ENCODE measurements at places on chromosomes 7 and 10.

- DNase-seq, result peak; percentile 43
Measured at GRCh38 chr10:69716711-69717560, 84.8 kb upstream of the COL13A1 start.

GRCh38 chr10:122181041-122181732, 89.9 kb upstream of the BTBD16 start:
- DNase-seq, result no peak

DNA sequence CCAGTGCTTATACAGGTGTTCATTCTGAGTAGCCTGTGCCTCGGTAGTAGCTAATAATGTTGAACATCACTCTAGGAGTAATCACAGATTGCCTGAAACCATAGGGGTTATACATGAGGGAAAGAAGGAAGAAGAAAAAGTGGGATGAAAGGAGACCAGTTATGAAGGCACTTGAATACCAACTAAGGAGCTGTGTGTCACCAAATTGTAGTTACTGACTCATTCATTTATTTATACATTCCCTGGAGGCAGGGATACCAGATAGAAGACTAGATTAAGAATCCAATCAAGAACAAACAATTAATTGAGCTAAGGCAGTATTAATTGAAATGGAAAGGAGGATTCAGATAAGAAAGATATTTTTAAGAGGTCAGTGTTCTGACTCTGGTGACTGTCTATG, 129.6 kb upstream of the PRPS1L1 start:
- DNase-seq, result no peak

DNA sequence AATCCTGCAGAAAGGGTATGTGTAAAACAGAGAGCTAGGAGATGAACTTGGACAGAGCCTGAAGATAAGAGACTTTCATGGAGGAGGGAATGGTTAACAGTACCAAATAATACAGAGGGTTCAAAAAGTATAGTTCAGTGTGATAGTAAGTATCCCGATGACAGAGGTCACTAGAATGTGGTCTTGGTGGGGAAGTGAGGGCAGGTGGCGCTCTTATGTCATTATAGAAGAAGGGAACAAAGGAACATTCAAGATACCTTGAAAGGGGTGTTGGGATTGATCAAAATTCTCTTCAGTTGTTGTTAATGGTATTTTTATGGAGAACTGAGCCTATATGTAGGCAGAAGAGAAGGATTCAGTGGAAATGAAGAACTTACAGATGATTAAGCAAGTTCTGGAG, 312.5 kb downstream of the SUGCT start:
- DNase-seq, result no peak

DNA sequence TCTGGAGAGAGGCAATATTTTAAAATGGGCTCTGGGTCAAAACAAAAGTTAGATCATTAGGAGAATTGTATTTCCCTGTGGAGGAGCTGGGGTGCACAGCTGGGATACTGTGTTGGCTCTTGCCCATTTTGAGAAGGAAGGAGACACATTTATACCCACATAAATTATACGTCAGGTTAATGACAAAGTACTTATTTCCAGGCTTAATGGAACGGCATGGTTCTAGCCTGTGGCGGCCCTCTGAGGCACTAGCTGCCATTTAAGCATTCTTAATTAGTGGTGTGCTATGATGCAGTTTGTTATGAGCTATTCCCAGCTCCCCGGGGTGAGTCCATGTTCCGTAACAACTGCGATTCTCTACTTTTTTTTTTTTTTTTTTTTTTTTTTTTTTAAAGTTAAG, 193.5 kb downstream of the SEC23IP start:
- DNase-seq, result no peak

DNA sequence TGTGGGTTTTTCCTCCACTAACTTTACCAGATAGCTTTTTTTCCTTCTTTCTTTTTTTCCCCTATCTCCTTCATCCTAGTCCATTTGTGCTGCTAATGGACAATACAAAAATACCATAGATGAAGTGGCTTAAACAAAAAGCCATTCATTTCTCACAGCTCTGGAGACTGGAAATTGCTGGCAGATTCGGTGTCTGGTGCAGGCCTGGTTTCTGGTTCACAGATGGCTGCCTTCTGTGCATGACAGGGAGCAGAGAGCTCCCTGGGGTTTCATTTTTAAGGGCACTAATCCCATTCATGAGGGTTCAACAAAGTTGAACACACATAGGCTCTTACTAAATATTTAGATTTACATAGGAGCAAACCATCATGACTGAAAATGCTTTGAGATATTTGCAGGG, 467.4 kb downstream of the TYW1 start:
- no peak for DNase-seq

- no peak for DNase-seq
Measured at GRCh38 chr10:12960941-12961340, 40.6 kb downstream of the CCDC3 start.

GRCh38 chr7:92644406-92645113, 54.4 kb upstream of the FAM133B start:
- no peak for DNase-seq

DNA sequence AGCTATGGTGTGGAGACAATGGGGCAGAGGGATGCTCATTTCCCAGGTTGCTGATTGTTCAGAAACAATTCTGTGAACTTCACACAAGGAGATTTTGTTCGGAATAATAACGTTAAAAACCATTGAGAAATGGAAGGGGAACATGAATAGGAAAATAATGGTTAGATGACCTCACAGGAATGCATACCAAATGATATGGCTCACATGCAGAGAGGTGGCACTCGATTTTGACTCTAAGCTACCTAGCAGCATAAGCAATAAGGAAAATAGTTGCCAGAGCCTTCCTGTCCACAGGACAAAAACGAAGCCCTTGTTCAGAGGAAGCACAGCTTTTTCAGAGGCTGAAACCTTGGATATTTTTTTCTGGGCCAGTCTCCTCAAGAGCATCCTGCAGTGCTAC, 293.1 kb downstream of the ZEB1 start:
- no peak for DNase-seq

- no peak for DNase-seq
Measured at GRCh38 chr10:73225518-73225917, 21.5 kb downstream of the DNAJC9 start.

DNA sequence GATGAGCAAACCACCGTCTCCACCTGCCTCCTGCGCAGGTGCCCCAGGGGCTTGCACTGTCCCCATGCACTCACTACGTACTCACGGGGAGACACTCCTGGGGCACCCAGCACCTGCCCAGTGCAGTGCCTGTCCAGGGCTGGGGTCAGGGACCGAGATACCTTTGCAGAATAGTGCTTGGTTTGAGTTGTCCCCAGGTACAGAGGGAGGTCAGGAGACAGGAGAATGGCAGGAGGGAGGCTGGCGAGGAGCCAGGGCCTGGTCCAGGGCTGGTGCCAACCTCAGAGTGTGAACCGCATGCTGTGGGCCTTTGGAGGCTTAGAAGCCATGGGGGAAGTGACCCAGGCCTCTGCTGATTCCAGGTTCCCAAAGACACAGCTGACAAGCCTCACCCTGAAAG, 110.1 kb upstream of the GPR26 start:
- DNase-seq, result no peak

DNA sequence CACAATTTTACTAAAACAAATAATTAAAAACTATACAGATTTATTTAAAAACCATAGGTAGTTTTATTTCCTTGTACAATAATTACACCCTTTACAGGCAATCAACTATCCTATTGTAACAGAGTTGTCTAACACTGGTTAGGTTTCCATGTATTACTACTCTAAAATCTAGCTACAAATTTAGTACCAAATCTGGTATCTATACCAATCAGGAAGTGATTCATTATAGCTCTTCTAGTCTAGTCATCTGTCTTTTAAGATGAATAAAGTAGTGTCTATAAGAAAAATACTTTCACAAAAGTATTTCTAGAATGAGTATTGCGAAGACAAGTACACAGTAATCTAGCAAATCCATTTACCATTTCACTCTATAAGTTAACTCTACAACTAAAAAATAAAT, 16.9 kb downstream of the ZNF800 start:
- DNase-seq, result no peak
